A549 (cell line): ENCODE measurements at places on chromosomes 4 and X.

DNA sequence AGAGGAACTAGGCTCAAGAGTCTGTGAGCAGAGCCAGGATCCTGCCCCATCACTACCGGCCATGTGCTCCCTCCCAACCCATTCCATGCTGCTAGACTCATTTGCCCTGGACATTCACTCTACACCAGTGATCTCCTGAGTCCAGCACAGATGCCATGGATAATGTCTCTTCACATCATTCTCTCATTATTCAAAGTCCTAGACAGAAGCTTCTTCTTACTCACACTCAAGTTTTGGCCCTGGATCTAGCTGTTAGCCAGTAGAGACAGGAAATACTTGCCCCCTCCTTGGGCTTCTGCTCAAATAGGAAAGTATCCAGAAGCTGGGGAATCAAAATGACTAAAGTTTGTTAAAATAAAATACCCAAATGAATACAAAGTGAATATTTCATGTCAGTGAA is 266.8 kb upstream of the LDB2 start:
- no peak for DNase-seq

- no peak for DNase-seq
Observed at GRCh38 chr4:140153419-140153717, 616 bp downstream of the MAML3 start.

GRCh38 chr4:948936-949300 is 16.7 kb downstream of the TMEM175 start:
- no peak for DNase-seq

DNA sequence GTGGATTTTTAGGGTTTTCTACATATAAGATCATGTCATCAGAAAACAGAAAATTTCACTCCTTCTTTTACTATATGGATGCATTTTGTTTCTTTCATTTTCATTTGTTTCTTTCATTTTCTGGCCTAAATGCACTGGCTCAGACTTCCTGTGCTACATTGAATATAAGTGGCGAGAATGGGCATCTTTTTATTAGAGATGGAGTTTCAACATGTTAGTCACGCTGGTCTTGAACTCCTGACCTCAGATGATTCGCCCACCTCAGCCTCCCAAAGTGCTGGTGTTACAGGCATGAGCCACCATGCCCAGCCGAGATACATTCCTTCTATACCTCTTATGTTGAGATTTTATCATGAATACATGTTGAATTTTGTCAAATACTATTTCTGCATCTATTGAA is 61.8 kb downstream of the BRWD3 start:
- no peak for DNase-seq

GRCh38 chr4:87015416-87015815 is 80.6 kb downstream of the AFF1 start:
- DNase-seq: no peak

- no peak for DNase-seq
Observed at GRCh38 chr4:187075514-187075913, 351.9 kb upstream of the FAT1 start.

GRCh38 chr4:168569066-168569930 is 72.4 kb downstream of the PALLD start:
- DNase-seq: peak; percentile 68

GRCh38 chr4:60809486-60809800 is 390.7 kb upstream of the ADGRL3 start:
- DNase-seq: no peak

DNA sequence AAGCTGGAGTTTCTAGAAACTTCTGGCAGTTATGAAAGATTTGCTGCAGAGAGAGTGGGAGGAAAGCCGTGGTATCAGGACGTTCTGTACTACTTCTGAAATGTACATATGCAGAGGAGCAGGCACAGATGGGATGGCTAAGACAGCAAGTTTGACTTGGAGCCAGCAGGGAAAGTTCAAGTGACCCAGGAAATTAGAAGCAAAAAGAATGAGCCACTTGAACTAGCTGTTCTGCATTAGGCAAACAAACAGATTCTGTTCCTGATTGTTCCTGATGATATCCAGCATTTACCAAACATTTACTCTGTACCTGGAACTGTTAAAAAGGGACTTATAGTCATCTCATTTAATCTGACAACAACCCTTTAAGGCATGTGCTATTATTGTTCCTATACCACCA is 41.4 kb upstream of the CXCL13 start:
- DNase-seq: no peak

GRCh38 chrX:54509400-54509799 is 13.4 kb upstream of the FGD1 start:
- no peak for DNase-seq

GRCh38 chr4:82499738-82500434 is 61.9 kb downstream of the TMEM150C start:
- no peak for DNase-seq

DNA sequence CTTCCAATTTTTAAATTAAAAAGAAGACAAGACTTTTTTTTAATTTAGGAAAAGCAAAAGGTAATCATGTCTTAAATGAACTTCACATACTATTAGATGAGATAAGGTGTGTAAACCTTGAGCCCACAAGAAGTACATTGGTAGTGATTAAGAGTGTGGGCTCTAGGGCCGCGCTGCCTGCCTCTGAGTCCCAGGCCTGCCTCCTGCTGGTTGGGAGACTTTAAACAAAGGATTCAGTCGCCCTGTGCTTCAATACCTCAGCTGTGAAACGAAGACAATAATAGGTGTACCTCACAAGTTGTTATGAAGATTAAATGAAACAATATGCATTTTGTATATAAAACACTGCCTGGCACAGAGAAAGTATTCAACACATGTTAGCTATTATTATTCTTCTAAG is 95.9 kb upstream of the MYOZ2 start:
- DNase-seq: no peak

GRCh38 chrX:16883487-16883804 is 13.3 kb upstream of the RBBP7 start:
- DNase-seq: no peak

DNA sequence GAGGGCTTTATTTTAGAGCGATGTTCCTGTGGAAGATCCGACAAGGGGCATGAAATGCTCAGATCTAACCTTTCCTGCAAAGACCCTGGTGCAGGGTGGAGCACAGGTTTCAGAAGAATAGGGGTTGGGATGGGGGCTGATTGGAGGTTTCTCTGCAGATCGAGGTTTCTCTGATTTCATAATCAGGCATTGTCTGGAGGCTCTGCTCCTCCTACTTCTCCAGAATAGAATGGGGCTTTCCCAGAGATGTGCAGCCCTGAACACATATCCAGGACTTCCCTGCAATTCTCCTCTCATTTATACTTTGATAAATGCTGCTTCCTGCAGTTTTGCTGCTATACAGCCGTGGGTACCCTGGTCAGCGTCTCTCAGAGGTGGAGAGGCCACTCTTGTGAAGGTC is 397.6 kb upstream of the BOD1L1 start:
- DNase-seq: no peak

DNA sequence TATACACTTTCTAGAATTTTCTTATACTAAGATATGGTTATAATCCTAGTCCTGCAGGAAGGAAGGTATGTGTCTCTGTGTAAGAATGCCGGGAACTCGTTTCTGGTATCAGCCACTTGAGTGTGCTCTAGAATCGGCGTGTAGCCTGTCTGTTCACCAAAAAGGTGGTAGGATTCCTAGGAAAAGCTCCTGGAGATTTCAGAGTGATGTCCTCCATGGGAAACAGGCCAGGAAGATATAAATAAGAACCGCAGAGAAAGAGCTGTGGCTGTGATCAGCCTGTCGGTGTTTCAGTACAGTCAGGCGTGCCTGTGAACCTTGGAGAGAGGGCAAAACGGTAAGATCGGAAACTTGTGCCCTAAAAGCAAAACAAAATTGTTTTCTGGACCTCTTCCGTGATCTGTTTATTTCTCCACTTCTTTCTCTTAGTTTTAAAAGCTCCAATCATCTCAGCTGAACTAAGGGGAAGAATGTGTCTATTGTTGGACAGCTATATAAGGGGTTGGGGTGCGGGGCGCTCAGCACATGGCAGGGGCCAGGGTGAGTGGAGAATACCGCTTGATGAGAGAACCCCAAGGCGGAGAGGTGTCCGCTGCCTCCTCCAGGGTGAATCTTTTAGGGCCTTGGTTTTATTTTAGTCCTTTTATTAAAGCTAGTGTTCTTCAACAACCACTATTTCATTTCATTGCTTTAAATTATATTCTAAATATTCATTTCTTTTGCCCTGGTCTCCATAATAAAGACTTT is 303.8 kb upstream of the TENM3 start:
- no peak for DNase-seq

DNA sequence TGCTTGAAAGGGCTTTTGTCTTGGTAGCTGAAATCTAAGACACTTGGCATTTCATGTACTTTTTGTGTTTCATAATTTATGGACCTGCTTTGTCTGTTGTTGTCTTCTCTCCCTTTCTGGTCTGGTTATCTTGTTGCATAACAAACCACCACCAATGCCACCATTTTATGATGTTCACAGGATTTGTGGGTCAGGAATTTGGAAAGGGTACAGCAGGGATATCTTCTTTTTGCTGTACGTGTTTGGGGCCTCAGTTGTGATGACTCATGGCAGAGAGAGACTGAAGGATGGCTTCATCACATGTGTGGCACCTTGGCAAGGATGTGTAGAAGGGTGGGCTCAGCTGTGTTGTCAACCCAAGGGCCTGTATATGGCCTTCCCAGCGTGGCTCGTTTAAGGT is 35.2 kb downstream of the KDM6A start:
- DNase-seq: no peak

- DNase-seq: peak; percentile 14
Observed at GRCh38 chr4:156291317-156291716, 337.7 kb upstream of the CTSO start.

GRCh38 chr4:48785302-48785701 is 5.2 kb upstream of the FRYL start:
- no peak for DNase-seq

DNA sequence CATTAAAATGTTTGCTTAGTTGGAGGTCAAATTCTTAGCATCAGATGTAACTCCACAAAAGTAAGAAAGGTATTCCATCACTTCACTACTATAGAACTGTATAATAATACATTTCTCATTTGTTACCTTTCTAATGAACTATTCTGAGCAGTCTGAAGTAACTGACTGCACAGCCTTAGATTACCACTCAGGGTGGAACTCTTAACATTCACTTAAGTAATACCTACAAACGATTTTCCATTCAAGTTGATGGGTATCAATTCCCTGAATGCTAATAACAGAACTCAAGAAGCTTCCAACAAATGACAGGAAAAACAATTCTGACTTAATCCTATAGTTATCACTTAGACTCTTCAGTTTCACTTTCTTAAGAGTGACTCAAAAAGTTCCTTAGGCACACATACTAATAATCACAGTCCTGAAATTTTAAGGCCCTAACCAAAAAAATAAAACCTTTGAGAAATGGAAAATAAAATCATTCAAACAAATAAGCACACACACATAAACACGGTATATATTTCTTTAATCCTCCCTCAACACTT is 20.9 kb downstream of the HNRNPD start:
- DNase-seq: no peak

- no peak for DNase-seq
Observed at GRCh38 chr4:59869559-59869958, 1330.6 kb upstream of the ADGRL3 start.

- DNase-seq: no peak
Observed at GRCh38 chr4:47624031-47624441, 139.0 kb downstream of the ATP10D start.

- DNase-seq: no peak
Observed at GRCh38 chr4:128359422-128359821, 71.8 kb upstream of the PGRMC2 start.

GRCh38 chrX:52576946-52577345 is 60.1 kb upstream of the XAGE1B start:
- DNase-seq: no peak
